ENCODE measurements at places on chromosomes 16 and 17. TPM values are rescaled to one million over a fixed set of nuclear protein-coding genes. Genes with fewer than 3 reads are reported as not detected.

DNA sequence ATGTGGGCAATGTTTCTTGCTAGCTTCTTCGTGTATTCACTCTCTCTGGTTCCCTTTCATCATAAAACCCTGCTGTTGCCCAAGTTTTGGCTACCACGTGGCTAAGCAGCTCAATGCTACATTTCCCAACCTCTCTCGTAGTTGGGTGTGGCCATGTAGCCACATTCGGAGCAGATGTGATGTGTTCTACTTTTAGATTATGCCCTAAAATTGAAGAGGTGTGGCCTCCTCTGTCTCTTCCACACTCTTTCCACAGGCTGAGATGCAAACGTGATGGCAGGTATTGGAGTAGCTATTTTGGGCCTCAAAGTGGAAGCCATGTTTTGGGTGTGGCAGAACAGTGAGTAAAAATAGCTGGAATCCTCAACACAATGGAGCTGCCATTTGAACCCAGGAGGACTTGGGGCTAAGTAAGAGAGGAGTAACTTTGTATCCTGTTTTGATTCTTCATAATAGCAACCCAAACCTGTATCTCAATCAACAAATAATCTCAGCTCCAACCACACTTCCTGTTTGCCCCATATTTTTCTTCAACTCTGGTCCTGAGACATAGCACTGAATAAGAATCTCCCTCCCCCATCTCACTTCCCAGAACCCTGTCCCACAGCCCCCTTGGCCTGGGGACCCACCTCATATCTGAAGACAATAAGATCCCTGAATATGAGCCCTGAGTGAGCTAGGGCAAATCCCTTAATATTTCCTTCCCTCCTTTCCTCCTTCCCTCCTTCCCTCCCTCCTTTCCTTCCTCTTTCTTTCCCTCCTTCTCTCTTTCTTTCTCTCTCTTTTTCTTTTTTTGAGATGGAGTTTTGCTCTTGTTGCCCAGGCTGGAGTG is 4.0 kb downstream of the NUPR1 start:
- no peak for DNase-seq

DNA sequence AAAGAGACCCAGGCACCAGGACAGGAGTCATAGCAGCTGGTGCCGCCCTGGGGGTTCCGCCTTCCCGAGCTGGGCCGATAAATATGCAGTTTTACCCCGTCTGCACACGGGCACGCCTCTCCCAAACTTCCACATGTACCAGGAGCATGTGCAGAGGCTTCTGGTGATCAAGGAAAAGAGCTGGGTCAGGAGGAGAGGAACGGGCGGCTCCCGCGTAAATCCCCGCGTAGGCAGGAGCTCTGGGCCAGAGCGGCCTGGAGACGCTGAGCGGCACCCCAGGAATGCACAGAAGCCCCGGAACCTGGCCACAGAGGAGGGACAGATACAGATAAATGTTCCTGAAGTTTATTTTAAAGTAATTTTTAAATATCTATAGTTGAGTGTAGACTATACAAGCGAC is 46.6 kb upstream of the METRNL start:
- no peak for DNase-seq

DRC3 gene
- 4.8 TPM for total RNA-seq

GRCh38 chr17:67639979-67640378 is 77.8 kb upstream of the NOL11 start:
- DNase-seq = peak; percentile 44

DNA sequence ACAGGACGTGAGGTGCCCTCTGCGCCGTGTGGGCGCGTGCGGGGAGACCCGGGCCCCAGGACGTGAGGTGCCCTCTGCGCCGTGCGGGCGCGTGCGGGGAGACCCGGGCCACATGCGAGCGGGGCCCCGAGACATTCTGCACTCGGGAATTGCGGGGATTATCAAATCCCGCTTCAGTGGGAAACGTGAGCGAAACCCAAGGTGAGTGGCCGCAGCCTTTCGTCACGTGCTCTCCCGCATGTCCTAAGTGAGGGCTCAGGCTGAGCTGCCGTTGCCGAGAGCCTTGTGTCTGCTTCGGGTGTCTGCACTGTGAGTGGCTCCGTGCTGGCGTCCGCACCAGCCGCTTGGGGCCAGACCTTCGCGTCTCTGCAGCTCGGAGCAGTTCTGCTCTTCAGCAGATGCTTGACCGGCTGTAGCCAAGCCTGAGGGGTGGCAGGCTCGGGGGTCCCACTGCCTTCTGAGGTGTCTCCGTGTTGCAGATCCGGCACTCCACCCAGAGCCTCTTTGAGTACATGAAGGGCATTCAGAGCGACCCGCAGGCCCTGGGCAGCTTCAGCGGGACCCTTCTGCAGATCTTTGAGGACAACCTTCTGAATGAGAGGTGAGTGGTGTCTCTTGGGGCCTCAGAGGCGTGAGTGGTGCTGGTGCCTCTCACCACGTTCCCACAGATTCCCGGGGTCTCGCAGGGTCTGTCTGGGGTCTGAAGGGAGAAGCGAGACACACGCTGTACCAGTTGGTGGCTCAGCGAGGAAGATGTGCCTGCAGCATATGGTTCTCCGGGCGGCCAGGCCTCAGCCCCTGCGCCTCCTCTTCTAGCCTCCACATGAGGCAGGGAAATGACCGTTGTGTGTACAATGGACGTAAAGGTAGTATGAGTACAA is 90.5 kb upstream of the ZNF750 start:
- DNase-seq = peak; percentile 33

GRCh38 chr17:43975898-43976297 is 22.2 kb upstream of the PYY start:
- DNase-seq = no peak

SLC38A10 gene
- total RNA-seq = 71.1 TPM

- no peak for DNase-seq
Observed at GRCh38 chr16:76963614-76964315, 227.2 kb upstream of the MON1B start.

MT1E gene
- total RNA-seq = 108 TPM

- no peak for DNase-seq
Observed at GRCh38 chr17:19716108-19717030, at the start of gene SLC47A2. Gene SLC47A2 (minus strand): TSS chr17:19716584. CDS start chr17:19716555, 29 bp downstream.

DNA sequence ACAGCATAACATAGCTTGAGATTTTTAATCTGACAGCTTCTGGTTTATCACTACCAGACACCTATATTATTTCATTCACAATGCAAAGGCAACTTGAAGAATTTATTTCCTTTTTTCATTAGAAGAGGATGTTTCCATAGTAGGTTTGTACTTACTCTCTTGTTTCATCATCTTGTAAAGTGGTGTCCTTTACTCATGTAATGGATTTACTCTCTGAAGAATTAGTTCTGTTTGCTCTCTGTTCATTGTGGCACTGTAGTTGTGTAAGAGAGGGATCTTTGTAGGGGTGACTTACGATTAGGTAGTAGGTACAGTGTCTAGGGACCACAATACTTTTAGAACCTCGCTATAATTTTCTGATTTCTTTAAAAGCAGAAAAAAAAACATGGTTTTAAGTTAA is 256.1 kb downstream of the BCAS3 start:
- DNase-seq = no peak

DNA sequence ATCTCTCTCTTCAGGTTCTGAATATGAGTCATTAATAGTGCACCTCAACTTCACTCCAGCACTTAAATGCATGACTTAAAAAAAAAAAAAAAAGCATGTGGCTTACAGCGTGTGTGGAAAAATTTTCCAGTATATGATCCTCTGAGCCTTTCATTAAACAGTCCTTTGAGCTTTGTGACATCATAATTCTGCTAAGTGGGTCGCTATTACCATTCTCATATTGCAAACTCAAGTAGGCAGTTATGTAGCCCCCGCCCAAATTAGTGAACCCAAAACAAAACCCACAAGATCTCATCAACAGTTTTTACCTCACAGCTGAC is 672 bp downstream of the CMTR2 start:
- no peak for DNase-seq

TP53TG3F gene
- total RNA-seq = not detected

DNA sequence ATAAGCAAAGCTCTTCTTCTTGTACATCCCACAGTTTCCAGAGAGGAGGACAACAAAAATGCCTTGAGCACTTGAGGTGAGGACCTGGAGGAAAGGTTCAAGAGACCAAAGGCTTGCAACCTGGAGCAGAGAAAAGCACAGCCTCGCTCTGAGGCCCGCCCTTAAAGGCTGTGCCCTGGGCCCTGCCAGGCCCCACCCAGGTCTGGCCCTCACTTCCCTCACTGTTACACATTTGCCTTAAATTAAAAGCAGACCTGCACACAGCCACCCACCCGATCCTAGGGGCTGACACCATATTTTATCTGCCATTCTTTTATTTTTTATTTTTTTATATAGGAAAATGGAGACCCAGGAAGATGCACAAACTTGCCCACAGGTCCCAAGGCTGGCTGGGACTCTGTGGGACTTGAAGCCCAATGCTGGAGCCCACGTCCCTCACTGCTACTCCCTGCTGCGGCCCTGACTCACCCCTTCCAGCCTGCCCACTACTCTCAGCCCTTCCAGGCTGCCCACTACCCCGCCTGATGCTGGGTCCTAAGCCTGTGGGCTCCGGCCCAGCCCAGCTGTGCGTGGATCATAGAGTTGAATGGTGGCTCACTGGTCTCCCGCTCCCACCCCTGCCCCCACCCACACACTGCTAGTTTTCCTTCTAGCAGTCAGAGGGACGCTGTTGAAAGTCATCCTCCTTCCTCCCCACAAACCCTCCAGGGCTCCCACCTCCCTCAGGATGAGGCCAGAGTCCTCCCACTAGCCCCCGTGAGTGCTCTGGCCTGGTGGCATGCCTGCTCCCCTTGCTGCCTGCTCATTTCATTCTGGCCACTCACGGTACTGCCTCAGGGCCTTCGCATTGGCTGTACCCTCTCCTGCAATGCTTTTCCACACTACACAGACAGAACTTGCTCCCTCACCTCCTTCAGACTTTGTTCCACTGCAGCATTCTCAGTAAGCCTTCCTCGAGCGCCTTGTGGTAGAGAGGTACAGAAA is 77.6 kb upstream of the MED9 start:
- no peak for DNase-seq

CMTM2 gene
- 0.38 TPM for total RNA-seq

DNA sequence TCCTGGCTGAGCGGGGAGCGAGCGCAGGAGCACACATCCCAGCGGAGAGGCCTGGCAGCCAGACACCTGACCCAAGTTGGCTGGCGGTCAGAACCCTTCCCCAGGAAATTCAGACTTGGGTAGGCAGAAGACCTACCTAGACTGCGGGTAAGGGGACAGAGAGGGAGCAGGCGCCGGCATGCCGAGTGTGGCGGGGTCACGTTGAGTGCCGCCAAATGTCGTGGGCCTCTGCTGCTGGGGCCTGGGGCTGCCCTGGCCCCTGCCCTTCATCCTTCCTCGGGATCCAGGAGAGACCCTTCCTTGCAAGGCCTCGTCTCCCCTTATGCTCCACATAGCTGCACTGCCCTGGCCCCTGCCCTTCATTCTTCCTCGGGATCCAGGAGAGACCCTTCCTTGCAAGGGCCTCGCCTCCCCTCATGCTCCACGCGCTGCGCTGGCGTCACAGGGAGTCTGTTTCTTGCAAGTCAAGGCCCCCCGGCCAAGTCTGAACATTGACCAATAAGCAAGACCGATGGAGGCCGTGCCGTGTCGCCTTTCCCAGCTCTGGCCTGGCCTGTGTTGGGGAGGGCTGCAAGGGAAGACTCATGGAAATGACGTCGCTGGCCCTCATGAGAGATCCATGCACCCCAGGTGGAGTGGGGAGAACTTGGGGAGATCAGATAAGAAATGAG is 47.8 kb downstream of the MGAT5B start:
- no peak for DNase-seq

CCDC144A gene
- 0.60 TPM for total RNA-seq

- DNase-seq = no peak
Observed at GRCh38 chr17:28551421-28552175, 826 bp downstream of the UNC119 start.

- DNase-seq = no peak
Observed at GRCh38 chr17:15261258-15261801, 3.8 kb downstream of the PMP22 start.

SLC35G6 gene
- total RNA-seq = not detected

DNA sequence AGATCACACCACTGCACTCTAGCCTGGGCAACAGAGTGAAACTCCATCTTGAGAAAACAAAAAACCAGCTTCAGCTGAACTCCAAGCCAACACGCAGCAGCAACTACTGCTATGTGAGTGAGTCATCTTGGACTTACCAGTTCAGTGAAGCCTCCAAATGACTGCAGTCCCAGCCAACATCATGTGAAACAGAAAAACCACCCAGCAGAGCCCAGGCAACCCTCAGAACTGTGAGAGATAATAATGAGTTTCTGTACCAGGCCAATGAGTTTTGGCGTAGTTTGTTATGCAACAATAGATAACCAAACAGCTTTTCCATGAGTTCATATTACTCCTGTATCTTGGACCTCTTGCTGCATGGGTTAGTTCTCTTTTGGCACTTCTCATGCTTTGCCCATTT is 23.3 kb downstream of the PHF12 start:
- no peak for DNase-seq

PRPSAP2 gene
- total RNA-seq = 44.6 TPM

- no peak for DNase-seq
Observed at GRCh38 chr17:2388020-2388682, 12.7 kb downstream of the MNT start.

- DNase-seq = peak; percentile 80
Observed at GRCh38 chr17:31558748-31559583, 167.5 kb downstream of the RAB11FIP4 start.

DNA sequence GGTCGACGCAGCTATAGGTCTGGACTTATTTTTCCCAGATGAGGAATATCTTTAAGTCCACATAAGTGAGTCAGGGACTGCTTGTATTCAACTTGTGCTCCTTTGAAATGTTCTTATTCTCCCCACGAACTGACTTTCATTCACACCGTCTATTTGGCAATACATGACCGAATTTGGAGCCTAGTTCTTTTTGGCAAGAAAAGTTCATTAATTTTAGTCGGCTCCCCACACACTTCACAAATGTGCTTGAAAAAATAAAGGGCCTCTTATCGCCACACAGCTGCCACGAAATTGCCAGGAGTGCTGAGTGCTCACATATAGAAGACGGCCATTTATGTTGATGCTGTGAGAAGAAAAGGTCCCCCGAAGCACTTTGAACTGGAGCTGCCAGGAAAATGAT is 152.6 kb downstream of the PRKCA start:
- DNase-seq = no peak

DNA sequence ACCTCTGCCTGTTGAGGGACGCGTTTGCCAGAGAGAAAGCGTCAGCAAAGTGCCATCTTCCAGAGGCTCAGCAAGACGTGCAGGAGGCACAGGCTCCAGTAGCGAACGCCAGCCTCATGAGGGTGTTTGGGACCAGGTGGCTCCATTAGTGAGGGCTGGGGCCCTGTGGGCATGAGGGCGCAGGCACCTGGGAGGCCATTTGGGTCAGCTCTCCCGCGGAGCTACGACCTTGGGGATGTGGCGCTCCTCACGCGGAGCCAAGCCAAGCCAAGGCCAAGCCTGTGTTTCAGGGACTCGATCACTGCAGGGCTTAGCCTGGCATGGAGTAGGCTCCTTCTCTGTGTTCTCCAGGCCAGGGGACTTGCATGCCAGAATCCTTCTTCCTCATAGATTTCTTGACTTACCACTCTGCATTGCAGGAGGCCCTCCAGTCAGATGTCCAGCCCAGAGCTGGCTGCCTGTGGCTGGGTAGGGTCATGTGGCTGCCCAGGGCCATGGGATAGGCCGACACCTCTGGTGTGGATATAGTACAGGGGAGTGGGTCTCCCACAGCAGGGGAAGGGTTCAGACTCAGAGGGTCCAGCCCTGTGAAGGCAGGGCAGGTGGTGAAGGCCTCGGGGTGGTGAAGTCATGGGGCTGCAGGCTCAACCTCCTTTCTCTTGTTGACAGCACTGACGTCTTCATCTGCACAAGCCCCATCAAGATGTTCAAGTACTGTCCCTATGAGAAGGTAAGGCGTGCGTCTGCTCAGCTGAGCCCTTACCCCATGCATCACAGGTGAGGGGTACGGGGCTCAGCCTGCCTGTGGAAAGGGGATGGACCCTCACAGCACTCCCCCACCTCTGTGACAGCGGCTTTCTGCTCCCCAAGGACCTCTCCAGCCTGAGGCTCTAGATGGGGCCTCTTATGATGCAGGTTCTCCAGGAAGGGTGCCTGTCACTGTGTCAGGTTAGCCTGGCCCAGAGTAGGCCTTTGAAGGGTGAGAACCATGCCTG is 19.6 kb downstream of the NT5M start:
- DNase-seq = peak; percentile 9
